ENCODE measurements at places on chromosomes 2 and 18.
A peak's percentile ranks its signal among the peaks of the same experiment; 100 is the strongest.

DNA sequence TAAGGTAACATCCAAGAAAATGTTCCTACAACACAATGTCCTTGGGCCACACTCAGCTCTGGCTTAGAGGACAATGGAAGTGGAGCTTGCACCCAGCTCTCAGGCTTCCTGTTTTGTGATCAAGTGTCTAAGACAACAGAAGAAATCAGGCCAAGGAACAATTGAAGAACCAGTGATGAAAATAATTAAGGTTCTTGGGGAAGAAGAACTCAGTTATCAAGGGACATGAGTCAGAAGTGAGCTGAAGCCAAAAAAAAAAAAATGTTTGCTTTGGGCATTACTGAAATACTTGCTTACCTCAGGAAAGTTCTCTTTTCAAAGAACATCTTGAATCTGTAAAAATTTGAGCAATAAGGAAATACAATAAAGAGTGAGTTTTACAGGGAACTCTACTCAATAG lies 299.0 kb downstream of the FBXO15 start:
- no peaks in the 10 kb centered on the region for H3K36me3 ChIP-seq
- DNase-seq: no peak
- H3K27me3 ChIP-seq: no peaks in the 10 kb centered on the region
- H3K4me3 ChIP-seq: no peak overlapping the region

DNA sequence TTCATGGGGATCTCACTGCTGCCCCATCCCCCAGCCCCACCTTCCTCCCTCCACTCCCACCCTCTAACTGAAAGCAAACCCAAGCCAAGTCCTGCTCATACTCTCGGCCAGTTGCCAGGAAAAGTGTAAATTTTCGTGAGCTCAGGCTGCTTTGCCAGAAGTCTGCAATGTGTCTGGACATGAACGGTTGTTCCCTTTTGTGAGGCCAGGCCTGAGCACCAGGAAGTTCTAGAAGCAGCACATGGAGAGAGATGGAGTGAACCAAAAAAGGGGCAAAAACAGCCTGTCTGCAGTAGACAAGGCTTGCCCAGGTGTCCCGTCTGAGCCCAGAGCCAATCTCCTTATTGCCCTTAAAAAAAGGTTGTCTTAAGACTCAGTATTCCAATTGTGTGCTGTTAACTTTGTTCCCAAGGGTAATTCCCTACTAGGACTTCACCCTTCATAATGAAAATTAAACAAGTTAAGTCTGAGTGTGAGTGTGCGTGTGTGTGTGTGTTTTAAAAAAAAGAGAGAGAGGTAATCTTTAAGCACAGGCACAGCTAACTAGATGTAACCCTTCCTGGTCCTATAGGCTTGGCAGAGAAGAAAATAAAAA lies 247.1 kb downstream of the BCL11A start:
- no peak overlapping the region for H3K4me3 ChIP-seq
- H3K27ac ChIP-seq: no peak overlapping the region
- H3K4me1 ChIP-seq: peaks cover 10% of the 10 kb centered on the region

DNA sequence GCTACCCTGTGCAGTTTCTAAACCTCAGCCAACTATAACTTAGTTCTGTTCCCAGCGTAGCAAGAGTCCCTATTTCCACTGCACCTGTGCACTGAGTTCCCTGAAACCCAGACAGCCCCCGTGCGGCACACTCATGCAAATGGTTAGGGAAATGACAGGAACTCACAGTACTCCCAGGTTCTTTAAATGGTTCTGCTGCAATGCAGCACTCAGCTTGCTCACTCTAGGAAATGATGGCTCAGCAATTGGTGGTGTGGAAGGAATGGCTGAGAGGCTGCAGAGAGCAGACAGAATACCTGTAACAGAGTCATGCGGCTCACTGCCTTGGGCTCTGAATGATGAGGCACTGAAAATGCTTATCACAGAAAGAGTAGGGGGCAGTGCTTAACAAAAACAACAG lies 143.0 kb downstream of the RAD51AP2 start:
- no peaks in the 10 kb centered on the region for H3K27me3 ChIP-seq
- no peak for DNase-seq
- H3K36me3 ChIP-seq: no peaks in the 10 kb centered on the region
- peaks cover 6% of the 10 kb centered on the region for H3K4me1 ChIP-seq
- no peak overlapping the region for H3K4me3 ChIP-seq

DNA sequence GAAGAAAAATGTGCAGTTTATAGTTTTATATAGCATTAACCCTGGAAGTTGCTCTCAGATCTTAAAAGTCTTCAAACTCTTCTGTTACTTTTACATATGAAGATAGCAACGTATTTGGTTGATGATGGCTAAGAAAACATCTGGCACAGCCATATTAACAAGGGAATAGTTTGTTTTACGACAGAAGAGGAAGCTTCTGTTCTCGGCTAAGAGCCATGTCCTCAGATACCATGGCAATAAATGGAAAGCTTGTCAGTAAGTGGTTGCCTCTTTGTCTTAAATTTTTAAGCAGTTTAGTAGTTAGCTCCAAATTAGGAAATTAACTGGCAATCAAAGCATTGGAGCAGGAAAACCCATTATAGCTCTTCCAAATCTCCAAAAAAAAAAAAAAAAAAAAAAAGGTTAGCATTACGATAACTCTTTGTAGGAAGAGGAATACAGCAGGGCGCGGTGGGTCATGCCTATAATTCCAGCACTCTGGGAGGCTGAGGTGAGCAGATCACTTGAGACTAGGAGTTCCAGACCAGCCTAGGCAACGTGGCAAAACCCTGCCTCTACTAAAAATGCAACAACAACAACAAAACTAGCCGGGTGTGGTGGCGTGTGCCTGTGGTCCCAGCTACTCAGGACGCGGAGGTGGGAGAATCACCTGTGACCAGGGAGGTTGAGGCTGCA lies 4.5 kb upstream of the STON1 start:
- no peaks in the 10 kb centered on the region for H3K27me3 ChIP-seq
- no peak overlapping the region for H3K4me3 ChIP-seq
- H3K4me1 ChIP-seq: peaks cover 19% of the 10 kb centered on the region

DNA sequence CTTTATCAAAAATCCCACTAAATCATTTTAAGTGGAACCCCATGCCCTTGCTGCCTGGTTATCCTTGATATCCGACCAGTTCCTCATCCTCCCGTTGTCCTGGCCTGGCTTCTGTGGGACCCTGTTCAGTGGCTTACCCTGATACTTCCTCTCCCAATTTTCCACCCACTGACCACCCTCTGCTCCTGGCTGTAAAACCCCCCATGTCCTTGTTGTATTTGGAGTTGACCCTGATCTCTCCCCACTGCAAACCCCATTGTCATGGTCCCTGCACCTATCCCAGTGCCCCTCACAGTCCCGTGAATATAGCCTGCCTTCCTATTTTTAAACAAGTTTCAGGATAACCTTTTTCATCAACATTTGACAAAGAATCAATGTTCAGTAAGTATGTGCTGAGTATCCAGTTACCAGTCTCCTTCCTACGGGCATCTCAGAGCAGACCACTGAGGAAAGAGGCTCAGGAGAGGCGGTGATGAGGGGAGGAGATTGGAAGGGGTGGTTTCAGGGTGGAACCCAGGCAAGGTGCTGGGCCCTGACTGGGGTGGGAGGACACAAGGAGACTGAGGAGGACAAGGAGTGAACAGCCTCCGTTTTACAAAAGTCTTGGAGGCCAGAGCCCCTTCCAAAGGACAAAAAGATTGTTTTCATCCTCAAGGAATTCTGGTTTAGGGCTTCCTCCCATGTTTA lies 131.8 kb downstream of the PXDN start:
- H3K4me1 ChIP-seq: peaks cover 41% of the 10 kb centered on the region
- no peaks in the 10 kb centered on the region for H3K27me3 ChIP-seq
- peaks cover 43% of the 10 kb centered on the region for H3K36me3 ChIP-seq

DNA sequence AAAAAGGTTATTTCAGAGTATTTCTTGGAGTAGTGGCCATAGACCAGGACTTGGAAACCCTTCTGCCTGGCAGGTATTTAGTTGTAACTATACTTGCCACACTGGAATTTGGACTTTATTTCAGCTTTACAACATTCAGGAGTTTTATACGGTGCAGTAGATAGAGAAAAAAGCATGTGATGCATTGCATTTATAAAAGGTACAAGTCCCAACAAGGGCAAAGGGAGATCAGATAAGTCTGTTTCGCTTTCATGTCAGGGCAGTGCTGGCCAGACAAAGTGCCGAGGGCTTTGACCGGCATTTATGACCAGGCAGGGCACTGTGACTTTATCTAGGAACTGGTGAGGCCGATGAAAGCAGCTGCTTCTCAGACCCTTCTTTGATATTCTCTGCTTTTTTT lies 145.4 kb downstream of the RTN4 start:
- H3K4me3 ChIP-seq: no peak overlapping the region
- DNase-seq: no peak
- H3K4me1 ChIP-seq: no peaks in the 10 kb centered on the region
- H3K27me3 ChIP-seq: no peaks in the 10 kb centered on the region
- no peak overlapping the region for H3K27ac ChIP-seq

- peaks cover 7% of the 10 kb centered on the region for H3K4me1 ChIP-seq
- DNase-seq: no peak
- H3K4me3 ChIP-seq: no peak overlapping the region
Measured at GRCh38 chr2:38788306-38788705, 10.3 kb downstream of the GEMIN6 start.

- H3K4me1 ChIP-seq: peaks cover 46% of the 10 kb centered on the region
- no peak for DNase-seq
- H3K27me3 ChIP-seq: no peaks in the 10 kb centered on the region
- H3K4me3 ChIP-seq: no peak overlapping the region
- no peak overlapping the region for H3K27ac ChIP-seq
- H3K36me3 ChIP-seq: no peaks in the 10 kb centered on the region
Measured at GRCh38 chr2:207417301-207417718, 112.5 kb upstream of the CREB1 start.

DNA sequence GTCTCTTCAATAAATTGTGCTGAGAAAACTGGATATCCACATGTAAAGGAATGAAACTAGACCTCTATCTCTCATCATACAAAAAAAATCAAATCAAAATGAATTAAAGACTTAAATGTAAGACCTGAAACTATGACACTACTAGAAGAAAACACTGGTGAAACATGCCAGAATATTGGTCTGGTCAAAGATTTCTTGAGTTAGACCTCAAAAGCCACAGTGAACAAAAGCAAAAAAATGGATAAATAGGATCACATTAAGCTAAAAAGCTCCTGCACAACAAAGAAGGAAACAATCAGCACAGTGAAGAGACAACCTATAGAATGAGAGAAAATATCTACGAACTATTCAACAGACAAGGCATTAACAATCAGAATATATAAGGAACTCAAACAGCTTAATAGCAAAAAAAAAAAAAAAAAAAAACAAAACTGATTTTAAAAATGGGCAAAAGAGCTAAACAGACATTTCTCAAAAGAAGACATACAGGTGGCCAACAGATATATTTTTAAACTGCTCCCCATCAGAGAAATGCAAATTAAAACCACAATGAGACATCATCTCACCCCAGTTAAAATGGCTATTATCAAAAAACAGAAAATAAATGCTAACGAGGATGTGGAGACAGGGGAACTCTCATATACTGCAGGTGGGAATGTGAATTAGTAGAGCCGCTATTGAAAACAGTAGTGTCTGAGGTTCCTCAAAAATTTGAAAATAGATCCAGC lies 66.3 kb downstream of the NCKAP1 start:
- no peak overlapping the region for H3K27ac ChIP-seq
- no peaks in the 10 kb centered on the region for H3K27me3 ChIP-seq
- H3K4me3 ChIP-seq: no peak overlapping the region

GRCh38 chr2:125185691-125186270 lies 1160.7 kb downstream of the CNTNAP5 start:
- DNase-seq: peak; percentile 13
- no peaks in the 10 kb centered on the region for H3K27me3 ChIP-seq
- H3K4me1 ChIP-seq: peaks cover 26% of the 10 kb centered on the region
- no peak overlapping the region for H3K4me3 ChIP-seq

DNA sequence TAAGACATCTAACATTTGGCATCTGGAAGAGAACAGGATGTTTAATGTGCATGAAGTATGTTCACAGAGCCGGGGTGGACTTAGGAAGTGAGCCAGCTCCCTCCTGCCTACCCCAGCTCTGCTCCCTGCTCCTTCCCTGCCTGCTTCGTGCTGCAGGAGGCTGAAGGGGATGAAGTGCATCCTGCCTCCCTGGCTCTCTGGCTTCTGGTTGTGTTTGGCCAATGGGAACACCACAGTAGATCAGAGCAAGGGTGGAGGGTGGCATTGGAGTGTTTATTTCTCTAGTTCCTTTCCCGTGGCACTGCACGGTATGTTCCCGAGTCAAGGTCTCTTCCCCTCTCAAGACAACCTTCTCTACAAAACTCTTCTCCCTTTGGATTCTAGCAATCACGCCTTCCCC lies 379.9 kb downstream of the CLIP4 start:
- DNase-seq: no peak
- no peaks in the 10 kb centered on the region for H3K36me3 ChIP-seq
- H3K4me3 ChIP-seq: no peak overlapping the region
- peaks cover 13% of the 10 kb centered on the region for H3K4me1 ChIP-seq

GRCh38 chr2:163351143-163351542 lies 384.7 kb downstream of the FIGN start:
- H3K4me3 ChIP-seq: no peak overlapping the region
- H3K4me1 ChIP-seq: peaks cover 46% of the 10 kb centered on the region

GRCh38 chr2:196289000-196289399 lies 117.6 kb upstream of the STK17B start:
- H3K36me3 ChIP-seq: peaks cover under 1% of the 10 kb centered on the region
- H3K4me1 ChIP-seq: no peaks in the 10 kb centered on the region
- H3K27ac ChIP-seq: no peak overlapping the region
- no peak for DNase-seq
- no peak overlapping the region for H3K4me3 ChIP-seq
- H3K27me3 ChIP-seq: no peaks in the 10 kb centered on the region

GRCh38 chr2:108616751-108617161 lies 82.5 kb downstream of the LIMS1 start:
- H3K27me3 ChIP-seq: no peaks in the 10 kb centered on the region
- H3K4me1 ChIP-seq: peaks cover 54% of the 10 kb centered on the region
- no peaks in the 10 kb centered on the region for H3K36me3 ChIP-seq
- no peak for DNase-seq

- no peaks in the 10 kb centered on the region for H3K4me1 ChIP-seq
- DNase-seq: no peak
- H3K36me3 ChIP-seq: no peaks in the 10 kb centered on the region
- H3K27me3 ChIP-seq: no peaks in the 10 kb centered on the region
- no peak overlapping the region for H3K27ac ChIP-seq
Measured at GRCh38 chr18:55161916-55162315, 202.7 kb upstream of the CCDC68 start.

DNA sequence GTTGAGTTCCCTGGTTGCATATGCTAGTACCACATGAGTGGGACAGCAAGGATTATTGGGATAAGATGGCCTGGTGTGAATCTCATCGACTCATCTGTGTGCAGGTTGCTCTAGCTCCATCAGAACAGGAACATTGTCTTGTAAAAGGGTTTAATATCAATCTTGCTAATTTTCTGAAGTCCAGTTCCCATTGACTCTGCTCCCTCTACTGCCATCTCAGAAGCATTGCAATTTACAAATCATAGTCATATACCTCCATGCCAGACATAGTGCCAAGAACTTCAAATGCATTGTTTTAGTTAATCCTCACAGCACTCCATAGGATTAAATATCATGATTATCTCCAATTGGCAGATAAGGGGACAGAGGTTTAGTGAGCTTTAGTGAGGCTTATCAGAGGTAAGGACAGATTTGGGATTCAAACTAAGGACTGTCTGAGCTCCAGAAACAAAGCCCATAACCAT lies 4.8 kb upstream of the STAT4 start:
- no peak overlapping the region for H3K27ac ChIP-seq
- H3K4me3 ChIP-seq: no peak overlapping the region
- no peaks in the 10 kb centered on the region for H3K36me3 ChIP-seq
- no peaks in the 10 kb centered on the region for H3K27me3 ChIP-seq

GRCh38 chr2:70949086-70949485 lies 13.4 kb downstream of the ATP6V1B1 start:
- H3K4me1 ChIP-seq: peaks cover 11% of the 10 kb centered on the region
- peaks cover 61% of the 10 kb centered on the region for H3K27me3 ChIP-seq

GRCh38 chr18:21669736-21670285 lies 34.8 kb downstream of the ABHD3 start:
- no peaks in the 10 kb centered on the region for H3K36me3 ChIP-seq
- DNase-seq: no peak
- H3K4me1 ChIP-seq: peaks cover 6% of the 10 kb centered on the region
- H3K27ac ChIP-seq: 0 out of 2 replicates have a peak overlapping the region, but pooled peaks have one; percentile 0
- H3K4me3 ChIP-seq: no peak overlapping the region
